ENCODE measurements at places on chromosomes 11 and 22.
A peak's percentile ranks its signal among the peaks of the same experiment; 100 is the strongest.

DNA sequence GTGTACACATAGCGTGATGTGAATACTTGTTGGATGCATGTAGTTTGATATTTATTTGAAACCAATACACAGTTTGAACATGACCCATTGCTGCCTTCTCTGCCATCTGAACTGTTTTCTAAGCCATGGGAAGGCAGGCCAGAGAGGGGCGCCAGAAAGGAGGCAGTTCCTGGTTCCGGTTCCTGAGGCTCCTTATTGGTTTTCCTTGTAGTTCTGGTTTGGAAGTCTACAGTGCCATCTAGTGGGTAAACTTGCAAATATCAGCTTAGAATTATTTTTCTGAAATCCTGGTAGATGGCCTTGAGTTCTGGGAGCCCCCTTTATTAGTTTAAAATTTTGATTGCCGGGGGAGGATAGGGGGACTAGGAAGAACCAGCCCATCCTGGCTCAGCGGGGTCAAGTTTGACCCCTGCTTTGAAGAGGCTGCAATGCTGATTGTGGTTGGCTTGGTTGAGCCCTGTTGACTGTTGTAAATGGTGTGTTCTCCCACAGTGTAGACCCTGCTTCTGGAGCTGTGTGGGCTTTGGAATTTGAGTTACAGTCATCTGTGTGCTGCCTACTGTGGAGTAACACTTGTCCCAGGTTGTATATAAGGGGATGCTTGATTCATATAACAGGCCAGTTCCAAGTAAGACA lies 48.4 kb downstream of the GRAMD1B start:
- no peak for DNase-seq

GRCh38 chr11:22681281-22681812 lies 14.9 kb downstream of the GAS2 start:
- DNase-seq, result no peak

DNA sequence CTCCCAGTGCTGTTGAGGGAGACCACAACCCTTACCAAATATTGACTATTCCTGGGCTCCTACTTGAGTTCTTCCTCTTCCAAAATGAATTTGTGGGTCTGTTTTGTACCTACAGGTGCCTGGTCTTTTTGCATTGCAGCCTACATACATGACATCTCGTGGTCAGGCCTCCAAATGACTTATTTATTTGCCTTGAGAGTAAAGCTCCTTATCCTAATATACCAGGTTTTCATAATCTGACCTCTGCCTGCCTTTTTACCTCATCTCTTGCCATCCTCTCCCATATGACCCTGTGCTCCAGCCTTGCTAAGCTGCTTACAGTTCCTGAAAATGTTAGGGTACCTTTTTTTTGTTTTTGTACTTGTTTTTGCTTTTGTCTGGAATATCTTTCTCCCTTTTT lies 130.4 kb downstream of the UVRAG start:
- no peak for DNase-seq

GRCh38 chr11:9752091-9752490 lies 88.2 kb downstream of the SWAP70 start:
- no peak for DNase-seq

- DNase-seq, result no peak
Measured at GRCh38 chr11:95884376-95884775, 39.5 kb downstream of the MTMR2 start.

DNA sequence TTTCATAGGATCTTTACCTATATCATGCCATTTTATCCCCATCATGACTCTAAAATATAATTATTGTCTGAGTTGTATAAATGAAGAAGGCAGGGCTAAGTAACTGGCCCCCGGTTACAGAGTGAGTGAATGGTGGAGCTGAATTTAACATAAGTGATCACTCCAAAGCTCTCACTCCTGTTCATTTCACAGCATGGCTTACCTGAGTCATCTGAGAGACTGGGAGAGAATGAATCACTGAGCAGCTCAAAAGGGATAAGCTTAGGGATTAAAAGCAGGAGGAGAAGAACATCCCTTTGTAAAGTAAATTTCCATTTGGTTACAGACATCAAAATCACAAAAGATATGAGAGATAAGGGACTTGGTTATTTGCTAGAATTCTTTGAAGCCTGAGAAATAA lies 294.0 kb upstream of the CTSC start:
- no peak for DNase-seq

DNA sequence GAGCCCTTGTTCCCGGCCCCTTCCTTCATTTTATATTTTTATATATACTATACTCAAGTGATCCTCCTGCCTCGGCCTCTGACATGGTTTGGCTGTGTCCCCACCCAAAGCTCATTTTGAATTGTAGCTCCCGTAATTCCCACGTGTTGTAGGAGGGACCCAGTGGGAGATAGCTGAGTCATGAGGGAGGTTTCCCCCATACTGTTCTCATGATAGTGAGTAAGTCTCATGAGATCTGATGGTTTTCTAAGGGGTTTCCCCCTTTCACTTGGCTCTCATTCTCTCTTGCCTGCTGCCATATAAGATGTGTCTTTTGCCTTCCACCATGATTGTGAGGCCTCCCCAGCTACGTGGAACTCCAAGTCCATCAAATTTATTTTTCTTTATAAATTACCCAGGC lies 7.2 kb upstream of the ZNF280A start:
- DNase-seq, result no peak

DNA sequence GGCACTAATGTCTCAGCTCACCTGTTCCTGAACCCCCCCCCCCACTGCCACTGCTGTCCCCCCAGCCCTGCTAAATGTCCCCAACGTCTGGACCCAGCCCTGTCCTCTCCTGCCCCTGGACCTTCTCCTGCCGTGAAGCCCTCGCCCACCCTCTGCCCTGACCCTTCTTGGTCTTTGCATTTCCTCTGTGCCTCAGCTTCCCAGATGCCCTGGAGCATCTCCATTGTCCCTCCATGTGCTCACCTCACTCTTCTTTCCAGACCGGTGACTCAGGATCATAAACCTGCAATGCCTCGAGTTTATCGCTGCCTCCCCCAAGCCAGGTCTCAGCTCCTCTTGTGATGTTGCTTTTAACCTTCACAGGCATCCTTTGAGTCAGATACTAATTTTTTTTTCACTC lies 416.4 kb downstream of the BRD1 start:
- no peak for DNase-seq

DNA sequence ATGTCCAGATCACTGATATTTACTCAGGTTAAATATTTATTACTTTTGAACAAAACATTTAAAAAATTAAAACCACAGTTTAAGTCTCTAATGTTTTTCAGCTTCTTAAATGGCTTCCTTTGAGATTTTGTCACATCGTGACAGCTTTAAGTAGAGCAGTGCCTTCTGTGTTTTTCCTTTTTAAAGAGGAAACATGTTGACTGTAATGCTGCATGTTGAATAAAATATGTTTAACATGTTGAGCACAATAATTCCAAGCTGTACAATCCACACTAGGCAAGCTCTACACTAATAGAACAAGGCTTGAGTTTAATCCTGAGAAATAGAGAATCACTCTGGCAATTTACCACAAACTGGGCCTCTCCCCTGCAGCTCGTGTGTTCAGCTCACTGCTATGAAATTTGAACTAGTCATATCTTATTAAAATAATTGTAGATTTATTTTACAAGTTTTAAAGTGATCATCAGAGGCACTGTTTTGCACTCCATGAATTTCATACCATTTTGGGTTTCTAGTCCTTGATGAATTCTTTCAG lies 368.3 kb downstream of the SOX6 start:
- no peak for DNase-seq

DNA sequence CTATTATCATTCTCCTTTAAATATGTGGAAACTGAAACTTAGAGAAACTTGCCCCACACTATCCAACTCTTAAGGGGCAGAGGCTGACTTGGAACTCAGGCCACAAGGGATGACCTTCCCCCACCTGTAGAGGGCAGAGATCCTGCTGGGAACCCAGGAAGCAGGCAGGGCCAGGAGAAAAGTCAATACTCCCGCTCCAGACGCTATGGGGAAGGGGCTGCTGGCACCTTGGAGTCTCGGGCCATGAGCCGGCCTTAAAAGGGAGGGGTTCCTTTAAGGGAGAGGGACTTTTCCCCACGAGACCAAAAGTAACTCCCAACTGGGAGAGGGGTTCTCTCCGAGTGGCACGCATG lies 620 bp upstream of the ANO5 start:
- peak; percentile 36 for DNase-seq

Data from progenitor cell of endocrine pancreas (in vitro differentiated cells).